ENCODE measurements at places on chromosomes 3 and 15.

GRCh38 chr15:84956199-84956598, 25.5 kb upstream of the PDE8A start:
- DNase-seq, result no peak

- DNase-seq, result no peak
Observed at GRCh38 chr3:158272081-158272480, 162.2 kb downstream of the RSRC1 start.

GRCh38 chr3:120393243-120393642, 44.1 kb upstream of the LRRC58 start:
- no peak for DNase-seq

- DNase-seq, result no peak
Observed at GRCh38 chr3:179236669-179237301, 14.1 kb downstream of the KCNMB3 start.

DNA sequence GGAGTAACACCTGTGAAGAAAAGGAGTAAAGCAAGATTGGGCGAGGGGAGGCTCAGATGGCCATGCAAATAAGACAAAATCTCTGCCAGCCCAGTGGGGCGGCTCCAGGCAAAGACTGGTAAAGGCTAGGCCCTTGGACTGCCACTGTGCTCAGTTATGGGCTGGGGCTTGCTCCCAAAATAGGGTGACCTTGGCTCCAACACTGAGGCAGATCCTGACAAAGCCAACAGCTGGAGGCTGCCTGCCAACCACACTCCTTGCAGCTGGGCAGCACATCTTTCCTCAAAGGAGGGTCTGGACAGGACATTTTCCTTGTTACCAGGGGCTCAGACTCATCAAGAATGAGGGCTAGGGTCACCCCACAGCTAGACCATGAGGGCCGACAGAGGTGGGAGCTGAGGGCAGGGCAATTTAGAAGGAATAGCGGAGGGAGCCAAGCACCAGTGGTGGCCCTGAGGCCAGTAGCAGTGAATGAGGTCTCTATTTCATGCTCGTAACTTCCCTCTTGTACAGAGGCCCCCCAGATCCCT, 86.1 kb downstream of the CHRD start:
- no peak for DNase-seq

GRCh38 chr15:61644550-61644949, 415.4 kb upstream of the RORA start:
- no peak for DNase-seq

DNA sequence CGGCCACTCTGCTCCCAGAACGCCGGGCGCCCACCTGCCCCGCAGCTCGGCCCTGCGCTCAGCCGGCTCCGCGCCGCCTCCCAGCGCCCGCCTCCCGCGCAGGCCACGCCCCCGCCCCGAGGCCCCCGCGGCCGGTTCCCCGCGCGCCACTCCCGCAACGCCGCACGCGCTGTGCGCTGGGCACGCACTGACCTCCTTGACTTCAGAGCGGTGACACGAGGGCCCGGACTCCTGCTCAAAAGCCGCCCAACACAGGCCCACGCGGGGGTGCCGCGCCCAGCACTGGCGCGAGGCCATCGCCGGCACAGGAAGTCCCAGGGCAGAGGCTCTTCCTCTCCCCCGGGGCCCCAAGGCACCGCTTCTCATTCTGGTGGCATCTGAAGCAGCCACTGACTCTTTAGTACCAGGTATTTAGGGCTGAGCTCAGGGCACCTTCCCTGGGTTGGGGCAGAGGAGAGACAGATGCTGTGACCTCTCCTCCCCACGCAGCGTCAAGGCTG, 12.4 kb downstream of the TNK2 start:
- peak; percentile 70 for DNase-seq
